ENCODE measurements at places on chromosomes 11 and 22. TPM values are rescaled to one million over a fixed set of nuclear protein-coding genes. Genes with fewer than 3 reads are reported as not detected.
A peak's percentile ranks its signal among the peaks of the same experiment; 100 is the strongest.

GRCh38 chr11:7664867-7665266 is 8.4 kb downstream of the CYB5R2 start:
- ATAC-seq = no peak

DNA sequence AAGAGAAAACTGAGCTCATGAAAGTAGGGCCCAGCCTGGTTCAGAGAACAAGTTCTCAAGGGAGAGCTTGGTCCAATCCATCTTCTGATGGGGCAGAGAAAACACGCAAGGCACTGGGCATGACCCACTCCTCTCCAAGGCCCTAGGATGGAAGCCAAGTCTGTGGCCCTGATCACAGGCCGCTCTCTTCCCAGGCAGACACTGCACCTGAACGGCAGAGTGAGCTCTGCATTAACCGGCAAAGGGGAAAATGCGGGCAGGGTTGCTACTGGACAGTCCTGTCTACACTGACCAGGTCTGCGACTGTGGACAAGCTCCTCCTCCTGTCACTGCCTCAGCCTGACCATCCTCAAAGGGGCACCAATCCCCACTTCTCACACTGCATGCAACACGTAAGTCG is 49.3 kb downstream of the SGSM3 start:
- no peak for ATAC-seq

DNA sequence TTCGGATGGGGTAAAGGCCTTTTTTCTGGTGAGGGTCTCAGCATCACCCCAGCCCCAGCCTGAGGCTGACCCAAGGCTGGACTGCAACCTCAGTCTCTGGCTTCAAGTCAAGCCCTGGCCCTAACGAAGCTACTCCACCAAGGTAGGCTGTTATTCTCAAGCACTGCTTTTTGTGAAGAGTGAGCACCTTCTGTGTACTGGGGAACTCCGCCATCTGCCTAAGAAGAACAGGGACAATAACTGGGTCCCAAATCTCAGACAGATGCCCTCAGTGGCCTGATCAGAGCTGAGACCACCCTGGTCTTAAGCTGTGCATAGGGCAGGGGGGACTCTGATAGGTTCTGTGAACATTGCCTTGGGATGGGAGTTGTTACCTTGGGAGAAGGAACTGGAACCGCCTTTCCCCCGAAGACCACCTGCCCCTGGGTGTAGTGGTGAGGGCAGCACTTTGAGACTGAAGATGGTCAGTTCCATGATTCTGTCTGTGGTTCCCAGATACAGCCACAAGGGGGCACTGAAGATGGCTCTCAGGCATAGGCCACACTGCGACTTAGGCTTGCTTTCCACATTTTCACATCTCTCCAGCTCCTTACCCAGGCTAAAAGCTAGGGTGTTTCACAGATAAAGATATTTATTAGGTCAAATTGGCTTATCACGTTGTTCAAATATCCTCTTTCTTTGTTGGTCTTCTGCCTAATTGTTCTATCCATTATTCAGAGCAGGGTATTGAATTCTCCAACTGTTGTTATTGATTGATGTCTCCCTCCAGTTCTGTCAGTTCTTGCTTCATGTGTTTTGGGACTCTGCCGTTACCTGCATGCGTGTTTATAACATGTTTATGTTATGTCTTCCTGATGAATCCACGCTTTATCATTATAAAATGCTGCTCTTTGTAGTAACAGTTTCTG is 11.8 kb upstream of the UVRAG start:
- peak; percentile 91 for ATAC-seq

DNA sequence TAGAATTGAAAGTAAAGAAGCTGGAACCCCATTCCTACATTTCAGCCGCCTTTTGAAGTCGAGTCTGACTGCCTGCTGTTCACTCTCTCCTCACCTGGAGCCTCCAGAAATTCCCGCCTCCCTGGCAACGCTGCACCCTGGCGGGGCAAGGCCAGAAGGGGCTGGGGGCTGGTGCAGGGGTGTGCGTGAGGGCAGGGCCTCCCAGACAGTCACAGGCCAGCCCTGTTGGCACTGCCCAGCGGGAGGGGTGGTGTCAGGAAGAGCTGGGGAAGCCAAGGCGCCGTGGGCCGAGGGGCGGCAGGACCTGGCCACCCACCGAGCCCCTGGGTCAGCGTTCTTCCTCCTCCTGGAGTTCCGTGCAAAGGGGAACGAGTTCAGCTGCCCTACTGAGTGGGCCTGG is 123.2 kb downstream of the KCNQ1OT1 start:
- no peak for ATAC-seq

DNA sequence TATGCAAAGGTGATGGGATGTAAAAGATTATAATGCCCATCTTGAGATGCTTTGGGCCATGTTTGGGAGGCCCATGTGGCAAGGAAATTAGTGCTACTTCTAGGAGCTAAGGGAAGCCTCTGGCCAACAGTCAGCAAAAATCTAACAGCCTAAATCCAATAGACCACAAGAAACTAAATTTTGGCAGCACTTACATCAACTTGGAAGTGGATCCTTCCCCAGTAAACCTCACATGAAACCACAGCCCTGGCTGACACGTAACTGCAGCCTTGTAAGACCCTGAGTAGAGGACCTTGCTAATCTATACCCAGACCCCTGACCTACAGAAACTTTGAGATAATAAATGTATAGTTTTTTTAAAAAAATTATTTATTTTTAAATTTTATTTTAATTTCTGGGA is 13.1 kb upstream of the GRK3 start:
- ATAC-seq = no peak

- peak; percentile 91 for ATAC-seq
Observed at GRCh38 chr22:39994566-39995392, at the start of gene FAM83F. Gene FAM83F (plus strand): TSS chr22:39994954. CDS start chr22:39995043, 89 bp downstream.

Gene OTOG
- not detected for total RNA-seq

Measured in activated T-helper 17 cell treated with anti-CD3 and anti-CD28 coated beads, Interleukin-2, amount 50 U/mL, for 72 hours (primary cell).